ENCODE measurements at places on chromosomes 7 and 10.

GRCh38 chr7:143479055-143479766, 1.5 kb downstream of the TAS2R41 start:
- DNase-seq, result no peak
- no peak overlapping the region for H3K27ac ChIP-seq
- no peaks in the 10 kb centered on the region for H3K36me3 ChIP-seq
- H3K4me3 ChIP-seq, result no peak overlapping the region

DNA sequence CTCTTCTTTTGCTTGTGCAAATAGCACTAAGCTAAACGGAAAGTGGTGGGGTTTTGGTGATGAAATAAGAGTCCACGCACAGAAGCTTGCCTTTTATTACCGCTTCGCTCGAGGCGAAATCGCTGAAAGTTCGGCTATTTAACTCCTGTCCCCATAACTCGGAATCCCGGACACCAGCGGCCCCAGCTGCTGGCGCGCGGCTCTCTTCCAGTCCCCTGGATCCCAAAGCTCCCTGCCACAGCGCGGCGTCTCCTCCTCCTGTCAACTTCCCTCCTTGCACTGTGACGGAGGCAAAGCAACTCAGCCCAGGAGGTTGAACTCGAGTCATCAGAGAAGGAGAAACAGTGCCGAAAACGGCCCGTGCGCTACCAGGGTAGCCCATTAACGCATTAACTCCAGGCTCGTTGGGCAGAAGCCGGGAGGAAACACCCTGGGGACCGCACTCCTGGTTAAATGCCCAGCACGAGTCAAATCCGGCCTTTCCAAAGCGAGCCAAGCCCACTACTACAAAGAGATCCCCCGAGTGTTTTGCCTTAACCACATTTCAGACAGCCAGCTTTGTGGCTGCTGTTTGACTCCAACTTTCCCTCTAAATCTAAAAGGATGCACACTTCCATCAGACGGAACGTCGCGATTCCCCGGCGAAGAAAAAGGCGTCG, 1.3 kb downstream of the SEMA3D start:
- peaks cover 3% of the 10 kb centered on the region for H3K4me1 ChIP-seq
- no peaks in the 10 kb centered on the region for H3K36me3 ChIP-seq
- peaks cover 34% of the 10 kb centered on the region for H3K27me3 ChIP-seq
- no peak for DNase-seq

DNA sequence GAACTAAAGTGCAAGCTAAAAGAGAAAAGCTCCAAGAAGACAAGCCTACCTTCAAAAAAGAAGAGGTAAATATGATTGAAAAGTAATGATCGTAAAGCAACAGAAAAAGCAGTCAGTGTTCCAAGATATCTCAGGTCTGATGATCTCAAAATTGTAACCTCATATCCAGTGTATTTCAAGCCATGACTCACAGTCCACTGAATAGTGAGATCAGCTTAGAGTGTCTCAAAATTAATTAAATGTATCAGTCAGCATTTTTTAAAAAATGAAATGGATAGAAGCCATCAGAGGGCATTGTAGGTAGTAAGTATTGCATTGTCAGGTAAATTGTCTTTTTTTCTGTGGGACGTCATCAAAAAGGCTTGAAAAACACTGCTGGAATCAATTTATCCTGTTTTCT, 50.6 kb upstream of the AGBL3 start:
- H3K36me3 ChIP-seq, result no peaks in the 10 kb centered on the region
- peaks cover 17% of the 10 kb centered on the region for H3K4me1 ChIP-seq
- H3K27ac ChIP-seq, result no peak overlapping the region
- no peak for DNase-seq

DNA sequence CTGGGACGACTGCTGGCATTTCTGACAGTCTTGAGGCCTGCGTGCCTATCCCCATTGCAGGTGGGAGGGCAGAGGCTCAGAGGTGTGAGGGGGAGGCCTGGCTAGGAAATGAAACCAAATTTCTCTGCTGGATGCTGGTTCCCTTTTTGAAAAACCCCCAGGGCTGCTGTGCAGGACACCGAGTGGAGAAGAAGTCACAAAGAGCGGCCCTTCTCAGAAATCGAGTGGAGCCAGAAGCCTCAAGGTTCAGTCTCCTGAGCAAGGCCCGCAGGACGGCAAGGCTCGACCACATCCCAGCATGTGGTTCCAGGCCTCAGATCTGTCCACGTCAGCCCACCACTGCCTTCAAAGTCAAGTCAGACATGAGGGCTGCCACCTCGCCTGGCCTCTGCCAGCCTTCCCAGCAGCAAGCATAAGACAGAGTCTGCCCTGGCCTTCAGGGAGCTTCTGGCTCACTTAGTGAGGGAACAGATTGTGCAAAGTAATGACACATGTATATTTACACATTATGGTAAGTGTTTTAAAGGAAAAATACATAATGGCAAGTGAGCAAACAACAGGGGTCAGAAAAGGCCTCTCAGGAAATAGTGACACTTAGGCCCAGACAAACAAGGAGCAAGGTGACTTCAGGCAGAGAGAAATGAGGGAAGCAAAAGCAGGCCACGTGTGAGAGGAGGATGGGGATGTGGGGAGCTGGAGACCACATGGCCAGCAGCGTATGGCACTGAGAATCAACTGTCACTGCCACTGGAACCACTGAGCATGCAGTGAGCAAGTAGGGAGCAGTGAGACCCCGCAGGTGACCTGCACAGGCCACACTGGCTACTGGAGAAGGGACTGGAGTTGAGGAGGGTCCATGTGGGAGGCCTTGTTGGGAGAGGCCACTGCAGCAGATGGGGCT, 86.7 kb downstream of the ARHGAP22 start:
- H3K36me3 ChIP-seq, result no peaks in the 10 kb centered on the region
- DNase-seq, result no peak
- no peak overlapping the region for H3K27ac ChIP-seq
- H3K4me1 ChIP-seq, result peaks cover 9% of the 10 kb centered on the region
- H3K27me3 ChIP-seq, result peaks cover 68% of the 10 kb centered on the region

DNA sequence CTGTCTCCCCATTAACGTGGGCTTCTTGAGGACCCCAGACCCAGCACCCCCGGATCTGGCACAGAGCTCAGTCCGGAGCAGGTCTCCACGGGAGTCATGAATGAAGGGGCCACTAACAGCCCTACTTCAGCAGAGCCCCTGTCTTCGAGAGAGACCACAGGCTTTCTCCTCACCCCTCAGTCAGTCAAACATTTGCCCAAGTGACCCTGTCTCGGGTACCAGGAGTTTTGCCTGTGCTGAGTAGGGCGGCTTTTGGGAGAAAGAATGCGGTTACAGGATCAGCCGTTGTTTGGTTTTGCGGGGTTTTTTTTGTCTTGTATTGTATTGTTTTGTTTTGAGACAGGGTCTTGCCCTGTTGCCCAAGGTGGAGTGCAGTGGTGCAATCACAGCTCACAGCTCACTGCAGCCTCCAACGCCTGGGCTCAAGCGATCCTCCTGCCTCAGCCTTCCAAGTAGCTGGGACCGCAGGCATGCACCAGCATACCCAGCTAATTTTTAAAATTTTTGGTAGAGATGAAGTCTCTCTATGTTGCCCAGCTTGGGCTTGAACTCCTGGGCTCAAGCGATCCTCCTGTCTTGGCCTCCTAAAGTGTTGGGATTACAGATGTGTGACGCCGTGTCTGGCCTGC, 16.5 kb downstream of the ADAP1 start:
- peaks cover 5% of the 10 kb centered on the region for H3K4me1 ChIP-seq
- H3K4me3 ChIP-seq, result no peak overlapping the region
- peaks cover 18% of the 10 kb centered on the region for H3K27me3 ChIP-seq
- H3K36me3 ChIP-seq, result peaks cover 6% of the 10 kb centered on the region
- H3K27ac ChIP-seq, result no peak overlapping the region

All from activated naive CD4-positive, alpha-beta T cell treated with anti-CD3 and anti-CD28 coated beads, Interleukin-2, amount 10 ng/mL, durations not matched to agents 7 days and 5 days (primary cell).